ENCODE measurements at places on chromosomes 16 and 17.

- DNase-seq = no peak
These were observed 208.2 kb downstream of the FTO start for GRCh38 chr16:53912155-53912554.

- no peak for DNase-seq
These were observed 19.8 kb upstream of the MAP3K14 start for GRCh38 chr17:45336390-45337182.

DNA sequence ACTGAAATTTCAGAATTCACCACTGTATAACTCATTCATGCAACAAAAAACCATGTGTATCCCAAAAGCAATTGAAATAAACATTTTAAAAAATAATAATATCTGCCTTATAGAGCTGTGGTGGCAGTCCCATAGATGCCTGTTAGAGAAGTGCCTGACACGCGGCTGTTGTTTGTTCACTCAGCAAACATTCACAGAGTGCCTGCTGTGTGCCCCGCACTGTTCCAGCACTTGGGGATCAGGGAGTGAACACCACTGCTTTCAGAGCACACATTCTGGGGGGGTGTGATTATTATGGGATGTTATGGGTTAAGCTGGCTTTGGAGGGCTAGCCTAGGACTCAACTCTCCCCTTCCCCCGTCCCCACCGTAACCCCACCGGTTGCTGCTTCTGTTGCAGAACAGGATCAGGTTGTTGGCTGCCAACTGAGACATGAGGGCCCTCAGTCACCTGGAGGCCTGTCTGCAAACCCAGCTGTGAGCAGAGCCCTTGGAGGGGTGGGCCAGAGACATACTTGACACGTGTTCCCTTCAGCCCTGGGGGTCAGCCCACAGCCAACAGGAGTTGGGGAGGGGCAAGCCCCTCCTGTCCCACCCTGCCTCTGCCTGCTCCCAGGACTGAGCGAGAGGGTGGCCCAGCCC lies 103.3 kb upstream of the CIBAR2 start:
- DNase-seq = no peak

DNA sequence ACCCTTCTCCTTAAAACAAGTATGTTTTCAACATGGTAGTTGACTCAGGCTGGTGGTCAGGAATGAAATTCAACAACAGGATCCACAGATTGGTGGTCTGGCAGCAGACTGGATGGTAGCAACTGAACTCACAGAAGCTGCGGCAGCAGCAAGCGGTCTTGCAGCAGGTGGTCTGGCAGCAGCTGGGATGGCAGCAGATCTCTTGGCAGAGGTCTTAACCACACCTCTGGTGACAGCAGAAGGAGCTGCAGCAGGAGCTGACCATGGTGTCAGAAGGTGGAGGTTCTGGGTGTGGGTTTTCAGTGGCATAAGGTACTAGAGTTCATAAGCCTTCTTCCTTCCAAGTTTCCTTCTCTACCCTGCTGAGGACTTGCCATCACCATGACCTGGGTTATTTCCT lies 2.2 kb upstream of the KRTAP4-1 start:
- DNase-seq = no peak

GRCh38 chr17:73280191-73280590 lies 18.5 kb upstream of the CPSF4L start:
- DNase-seq = no peak

DNA sequence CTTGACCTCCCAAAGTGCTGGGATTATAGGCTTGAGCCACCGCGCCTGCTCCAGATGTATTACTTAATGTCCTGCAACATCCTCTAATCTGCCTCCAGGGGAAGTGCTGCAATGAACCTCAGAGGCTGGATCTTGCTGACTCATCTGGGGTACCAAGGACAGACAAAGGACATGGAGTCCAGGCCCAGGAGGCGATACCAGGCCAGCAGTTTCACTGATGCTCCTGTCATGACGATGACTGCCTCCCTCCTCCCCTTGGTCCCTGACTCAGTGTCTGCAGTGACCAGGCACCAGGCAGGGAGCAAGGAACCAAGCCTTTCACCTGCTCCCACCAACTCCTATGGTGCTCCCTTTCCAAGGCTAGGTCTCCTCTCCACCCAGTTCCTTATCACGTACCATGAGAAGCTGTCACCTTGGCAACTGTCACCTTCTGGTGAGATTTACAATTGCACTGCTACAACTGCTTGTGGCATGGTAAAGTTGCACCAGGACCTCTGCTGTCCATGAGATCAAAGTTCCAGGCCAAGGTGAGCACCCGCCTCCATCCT lies 21.6 kb upstream of the PHOSPHO1 start:
- no peak for DNase-seq

DNA sequence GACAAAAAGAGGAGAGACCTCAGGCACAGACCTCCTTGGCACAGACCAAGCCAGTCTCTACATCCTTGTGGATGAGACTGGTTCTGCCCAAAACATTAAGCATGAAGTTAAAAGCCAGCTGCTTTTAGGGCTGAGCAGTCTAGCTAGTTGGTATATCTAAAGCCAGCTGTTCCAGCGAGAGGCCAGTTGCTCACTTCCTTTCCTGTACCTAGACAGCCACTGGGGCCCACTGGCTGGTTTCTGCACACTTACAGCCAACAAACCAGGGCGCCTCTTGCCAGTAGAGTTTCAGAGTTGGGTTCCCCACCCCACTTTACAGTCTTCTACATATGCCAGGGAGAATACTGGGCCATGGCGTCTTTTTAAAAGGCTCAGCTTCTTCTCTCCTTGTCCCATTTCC lies 242.4 kb downstream of the ZFHX3 start:
- DNase-seq = no peak

GRCh38 chr17:75854101-75854748 lies 910 bp downstream of the WBP2 start:
- DNase-seq = no peak

- DNase-seq = no peak
These were observed 8.0 kb upstream of the LGALS9 start for GRCh38 chr17:27622986-27623385.

DNA sequence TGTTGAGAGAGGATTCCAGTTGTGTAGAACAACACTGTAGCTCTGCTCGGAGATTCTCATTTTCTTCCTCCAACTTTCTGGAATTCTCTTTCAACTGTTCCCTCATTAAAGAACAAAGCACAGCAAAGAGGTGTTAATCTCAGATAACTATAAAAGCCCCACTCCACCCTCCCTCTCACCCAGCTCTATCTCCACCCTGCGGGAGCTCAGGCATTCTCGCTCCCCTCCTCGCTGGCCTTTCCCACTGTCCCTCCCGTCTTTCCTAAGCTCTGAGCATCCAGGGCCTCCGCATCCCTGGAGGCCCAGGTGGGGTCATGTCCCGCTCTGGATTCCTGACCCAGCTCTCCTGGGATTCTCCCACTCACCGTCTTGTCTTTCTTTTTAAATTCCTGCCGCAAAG lies 35.1 kb downstream of the DHX38 start:
- no peak for DNase-seq

GRCh38 chr17:80561541-80562114 lies 17.0 kb downstream of the RPTOR start:
- DNase-seq = no peak

GRCh38 chr16:53153130-53153529 lies 98.3 kb downstream of the CHD9 start:
- no peak for DNase-seq

DNA sequence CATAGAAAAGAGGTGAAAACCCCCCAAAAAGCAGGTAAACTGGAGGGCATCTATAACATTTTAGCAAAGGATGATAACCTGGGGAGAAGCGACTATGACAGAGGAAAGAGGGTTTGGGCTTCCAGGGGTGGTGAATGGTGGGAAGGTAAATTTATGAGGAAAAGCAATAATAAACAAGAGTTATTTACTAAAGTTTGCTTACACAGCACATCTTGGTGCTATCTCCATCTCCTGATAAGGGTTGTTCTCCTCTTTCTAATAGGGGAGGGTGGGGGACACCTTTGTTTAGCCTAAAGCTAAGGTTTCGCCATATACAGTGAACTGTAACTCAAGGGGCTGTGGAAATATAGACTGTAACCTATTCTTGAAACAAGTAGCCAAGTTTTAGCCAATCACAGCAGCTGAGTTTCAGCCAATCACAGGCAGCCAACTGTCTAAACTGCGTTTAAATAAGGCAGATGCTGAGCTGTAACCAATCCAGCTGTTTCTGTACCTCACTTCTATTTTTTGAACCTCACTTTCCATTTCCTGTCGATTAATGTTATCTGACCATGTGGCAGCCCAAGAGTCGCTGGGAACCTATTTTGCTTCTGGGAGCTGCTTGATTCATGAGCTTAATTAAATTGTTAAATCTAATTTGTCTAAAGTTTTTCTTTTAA lies 191.8 kb downstream of the MAP2K6 start:
- DNase-seq = no peak

DNA sequence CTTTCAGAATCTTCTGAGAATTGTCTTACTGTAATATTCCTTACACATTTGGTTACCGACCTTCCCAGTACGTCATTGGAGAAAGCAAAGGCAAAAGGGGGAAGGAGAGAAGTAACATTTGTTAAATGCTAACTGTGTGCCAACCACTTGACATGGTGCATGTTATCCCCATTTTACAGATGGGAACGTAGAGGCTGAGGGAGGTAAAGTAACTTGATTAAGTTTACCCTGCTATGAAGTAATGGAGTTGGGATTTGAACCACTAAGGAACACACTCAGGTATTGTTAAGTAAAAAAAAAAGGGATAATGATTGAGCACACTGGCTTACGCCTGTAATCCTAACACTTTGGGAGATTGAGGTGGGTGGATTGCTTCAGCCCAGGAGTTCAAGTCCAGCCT lies 156.4 kb downstream of the PRKCA start:
- no peak for DNase-seq

- no peak for DNase-seq
These were observed 19.5 kb downstream of the ATP2A3 start for GRCh38 chr17:3944485-3945388.

- DNase-seq = no peak
These were observed 492.2 kb downstream of the CDH11 start for GRCh38 chr16:64629622-64630021.

Data from NCI-H2081 treated with DMSO at 0.1 percent for 48 hours (cell line).